Progenitor cell of endocrine pancreas (in vitro differentiated cells): ENCODE measurements at places on chromosomes 11 and 22. TPM values are rescaled to one million over a fixed set of nuclear protein-coding genes. Genes with fewer than 3 reads are reported as not detected.

The ROBO3 gene
- 9.9 and 10.2 TPM in 2 replicates for total RNA-seq

The PUS3 gene
- total RNA-seq: 12.4 and 12.7 TPM in 2 replicates

The UBQLNL gene
- total RNA-seq: 0.53 and 0.79 TPM in 2 replicates

The RIMBP3C gene
- total RNA-seq: 1.2 TPM in 1 of 2 replicates, not detected in the other

The CDCA5 gene
- total RNA-seq: 25.1 and 25.9 TPM in 2 replicates

The C11orf91 gene
- total RNA-seq: 0.69 and 1.1 TPM in 2 replicates

The CHRDL2 gene
- total RNA-seq: 1.3 and 2.5 TPM in 2 replicates

The CDC42BPG gene
- 20.1 and 21.1 TPM in 2 replicates for total RNA-seq

The XKR3 gene
- total RNA-seq: not detected in 2 replicates

The ACTN3 gene
- 0.43 and 0.44 TPM in 2 replicates for total RNA-seq

The OR52E8 gene
- total RNA-seq: not detected in 2 replicates

The SMTN gene
- total RNA-seq: 40.8 and 48.0 TPM in 2 replicates

The OR2AG2 gene
- 0.48 and 1.0 TPM in 2 replicates for total RNA-seq
